ENCODE measurements at places on chromosomes 11 and 22.

GRCh38 chr11:33471541-33471940 is 214.4 kb downstream of the HIPK3 start:
- DNase-seq = no peak

DNA sequence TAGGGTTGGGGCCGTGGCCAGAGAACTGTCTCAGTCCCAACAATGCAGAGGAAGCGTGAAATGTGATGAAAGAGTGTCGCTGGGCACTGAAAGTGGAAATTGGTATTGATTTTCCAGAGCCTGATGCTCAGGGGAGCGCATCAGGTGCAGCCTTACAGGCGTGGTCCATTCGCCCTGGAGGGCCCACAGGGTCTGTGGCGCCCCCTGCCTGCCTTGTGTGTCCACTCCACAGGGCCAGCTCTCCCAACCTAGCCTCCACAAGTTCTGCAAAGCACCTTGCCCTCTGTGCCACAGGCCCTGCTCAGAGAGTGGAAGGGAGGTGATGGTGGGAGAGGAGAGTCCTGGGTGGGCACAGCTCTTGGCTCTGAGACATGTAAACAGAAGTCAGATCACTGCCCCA is 54.9 kb upstream of the LMO1 start:
- DNase-seq = no peak

DNA sequence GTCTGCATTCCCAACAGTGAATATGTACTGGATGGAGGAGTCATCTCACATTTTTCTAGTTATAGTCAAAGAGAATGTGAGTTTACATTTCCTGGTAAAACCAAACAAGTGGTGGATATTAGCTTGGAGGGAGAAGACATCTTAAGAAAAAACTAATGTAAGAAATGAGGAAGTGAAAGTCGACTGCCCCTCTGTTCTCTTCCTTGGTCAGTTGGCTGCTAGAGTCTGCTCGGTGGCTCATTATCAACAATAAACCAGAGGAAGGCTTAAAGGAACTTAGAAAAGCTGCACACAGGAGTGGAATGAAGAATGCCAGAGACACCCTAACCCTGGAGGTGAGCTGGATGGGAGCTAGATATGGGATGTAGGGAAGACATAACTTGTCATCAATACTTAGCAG is 5.8 kb downstream of the SLC22A9 start:
- no peak for DNase-seq

- DNase-seq = no peak
Observed at GRCh38 chr11:42036201-42036600, 576.7 kb upstream of the LRRC4C start.

Data from right lobe of liver (tissue), 6 donors.